PC-9 (cell line): ENCODE measurements at places on chromosomes 16 and 17. TPM values are rescaled to one million over a fixed set of nuclear protein-coding genes. Genes with fewer than 3 reads are reported as not detected.

GRCh38 chr16:1426734-1427471 is 4.0 kb upstream of the PERCC1 start:
- H3K4me3 ChIP-seq, result no peak overlapping the region
- 0 out of 2 replicates have a peak, but pooled peaks cover 1% of the 10 kb centered on the region for H3K27me3 ChIP-seq
- H3K36me3 ChIP-seq, result no peaks in the 10 kb centered on the region
- H3K27ac ChIP-seq, result no peak overlapping the region
- no peak for DNase-seq

- no peaks in the 10 kb centered on the region for H3K36me3 ChIP-seq
- H3K4me3 ChIP-seq, result no peak overlapping the region
- no peak overlapping the region for H3K27ac ChIP-seq
- no peaks in the 10 kb centered on the region for H3K4me1 ChIP-seq
Observed at GRCh38 chr16:89787365-89787805, 29.1 kb downstream of the FANCA start.

GRCh38 chr16:68070806-68071517 is 14.2 kb upstream of the NFATC3 start:
- H3K27ac ChIP-seq, result no peak overlapping the region
- no peak overlapping the region for H3K4me3 ChIP-seq
- no peaks in the 10 kb centered on the region for H3K4me1 ChIP-seq
- 0 out of 2 replicates have a peak, but pooled peaks cover 4% of the 10 kb centered on the region for H3K36me3 ChIP-seq
- no peaks in the 10 kb centered on the region for H3K27me3 ChIP-seq

- peak; percentile 41 for DNase-seq
- H3K4me3 ChIP-seq, result peak overlapping the region; percentile 92
- H3K36me3 ChIP-seq, result peaks cover 16% of the 10 kb centered on the region
Observed at GRCh38 chr17:29292992-29293889, 707 bp downstream of the NUFIP2 start.

DNA sequence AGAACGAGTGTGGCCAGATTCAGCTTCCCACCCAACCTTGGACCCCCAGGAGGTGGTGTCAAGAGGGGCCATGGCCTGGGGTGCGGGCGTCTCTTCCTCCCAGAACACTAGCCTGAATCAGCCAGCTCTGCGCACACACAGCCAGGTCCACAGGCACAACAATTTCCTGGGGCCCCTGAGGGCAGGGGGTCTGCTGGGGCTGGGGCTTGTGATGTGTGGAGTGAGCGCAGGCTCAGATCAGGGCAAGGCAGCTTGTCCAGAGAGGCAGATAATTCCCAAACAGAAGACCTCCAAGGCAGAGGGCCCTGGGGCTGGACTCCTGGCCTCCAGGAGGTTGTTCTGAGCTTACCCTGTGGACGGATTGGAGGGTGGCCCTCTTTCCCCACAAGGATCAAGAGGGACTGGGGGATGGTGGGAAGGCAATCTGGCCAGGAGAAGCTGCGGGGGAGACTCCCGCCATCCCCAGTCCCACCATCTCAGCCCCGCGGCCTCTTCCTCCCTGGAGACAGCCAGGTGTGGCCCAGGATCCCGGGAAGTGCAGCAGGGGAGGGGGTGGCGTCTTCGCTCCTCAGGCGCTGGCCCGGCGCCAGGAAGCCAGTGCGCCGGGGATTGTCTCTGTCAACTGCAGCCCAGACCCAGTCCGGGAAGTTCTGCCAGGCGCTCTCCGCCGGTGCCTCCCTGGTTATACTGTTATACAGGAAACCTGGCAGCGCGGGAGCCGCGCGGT is 52.0 kb upstream of the AMZ2 start:
- H3K4me3 ChIP-seq, result peak overlapping the region; percentile 47; the same call in 1 of the 2 replicates
- no peaks in the 10 kb centered on the region for H3K36me3 ChIP-seq
- H3K4me1 ChIP-seq, result peaks cover 14% of the 10 kb centered on the region; the same call in 1 of the 2 replicates
- H3K27ac ChIP-seq, result no peak overlapping the region
- H3K27me3 ChIP-seq, result peaks cover 18% of the 10 kb centered on the region
- peak; percentile 26 for DNase-seq

- no peak overlapping the region for H3K4me3 ChIP-seq
- no peaks in the 10 kb centered on the region for H3K36me3 ChIP-seq
- DNase-seq, result peak; percentile 40
- H3K4me1 ChIP-seq, result no peaks in the 10 kb centered on the region
- no peak overlapping the region for H3K27ac ChIP-seq
Observed at GRCh38 chr17:76816590-76817135, 51.5 kb upstream of the MGAT5B start.

- no peaks in the 10 kb centered on the region for H3K36me3 ChIP-seq
- no peaks in the 10 kb centered on the region for H3K27me3 ChIP-seq
Observed at GRCh38 chr16:31488468-31489297, 5.8 kb downstream of the SLC5A2 start.

Gene NOD2
- total RNA-seq, result 0.70 and 0.75 TPM in 2 replicates

Gene NXN
- 59.8 and 60.1 TPM in 2 replicates for total RNA-seq

Gene SLC13A2
- total RNA-seq, result not detected in 2 replicates

Gene LRRC75A
- 14.0 and 15.8 TPM in 2 replicates for total RNA-seq

Gene TRIM72
- total RNA-seq, result 0.09 TPM in 1 of 2 replicates, not detected in the other
